IMR-90 (cell line): ENCODE measurements at places on chromosomes 3 and 15. TPM values are rescaled to one million over a fixed set of nuclear protein-coding genes. Genes with fewer than 3 reads are reported as not detected.

GRCh38 chr3:153960458-153961074 is 160.6 kb upstream of the ARHGEF26 start:
- H3K4me3 ChIP-seq, result no peak overlapping the region
- no peaks in the 10 kb centered on the region for H3K36me3 ChIP-seq
- no peaks in the 10 kb centered on the region for H3K4me1 ChIP-seq
- H3K27ac ChIP-seq, result no peak overlapping the region

DNA sequence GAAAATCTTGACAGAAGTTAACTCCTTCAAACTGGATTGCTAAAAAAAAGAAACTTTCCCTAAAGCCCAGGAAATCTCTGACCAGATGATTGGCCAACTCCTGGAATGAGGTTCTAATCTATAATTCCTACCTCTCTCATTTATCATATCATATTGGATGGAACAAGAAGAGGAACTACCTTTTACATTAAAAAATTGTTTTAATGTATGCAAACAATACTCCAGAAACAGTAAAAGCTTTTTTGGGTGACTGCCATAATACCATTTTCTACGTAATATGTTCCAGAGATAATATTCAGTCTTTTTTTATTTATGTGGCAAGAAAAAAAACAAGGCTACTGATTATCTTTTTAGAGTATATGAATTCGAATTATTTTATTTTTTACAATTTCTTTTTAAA is 204.4 kb downstream of the TUSC7 start:
- no peaks in the 10 kb centered on the region for H3K4me1 ChIP-seq
- DNase-seq, result no peak
- H3K27me3 ChIP-seq, result no peaks in the 10 kb centered on the region
- no peaks in the 10 kb centered on the region for H3K36me3 ChIP-seq

Gene P2RY1
- under 0.01 TPM in 1 of 2 replicates, not detected in the other for total RNA-seq

Gene LMAN1L
- total RNA-seq, result not detected in 2 replicates
